ENCODE measurements at places on chromosomes 3 and 15. TPM values are rescaled to one million over a fixed set of nuclear protein-coding genes. Genes with fewer than 3 reads are reported as not detected.

Gene SCN11A
- total RNA-seq = 0.27 TPM

DNA sequence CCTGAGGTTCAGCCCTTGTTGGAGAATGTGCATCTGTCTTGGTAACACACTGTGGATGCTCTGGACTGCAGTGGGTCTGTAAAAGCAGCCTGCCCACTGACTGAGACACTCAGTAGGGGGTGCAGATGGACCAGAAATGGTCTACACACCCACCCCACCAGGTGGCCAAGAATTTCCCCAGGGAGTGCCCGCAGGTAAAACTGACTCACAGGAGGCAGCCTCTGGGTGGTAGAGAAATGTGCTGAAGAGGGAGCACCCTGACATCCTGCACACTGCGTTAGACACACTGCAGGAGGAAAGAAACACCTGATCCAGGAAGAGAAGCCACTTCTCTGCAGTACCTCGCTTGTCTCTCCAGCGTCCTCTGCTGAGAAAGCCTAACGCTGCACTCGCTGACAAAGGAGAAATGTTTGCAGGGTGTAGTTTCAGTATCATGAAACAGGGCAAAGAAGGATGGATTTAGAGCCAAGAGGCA lies 109.5 kb upstream of the ABHD17C start:
- DNase-seq = peak; percentile 28

DNA sequence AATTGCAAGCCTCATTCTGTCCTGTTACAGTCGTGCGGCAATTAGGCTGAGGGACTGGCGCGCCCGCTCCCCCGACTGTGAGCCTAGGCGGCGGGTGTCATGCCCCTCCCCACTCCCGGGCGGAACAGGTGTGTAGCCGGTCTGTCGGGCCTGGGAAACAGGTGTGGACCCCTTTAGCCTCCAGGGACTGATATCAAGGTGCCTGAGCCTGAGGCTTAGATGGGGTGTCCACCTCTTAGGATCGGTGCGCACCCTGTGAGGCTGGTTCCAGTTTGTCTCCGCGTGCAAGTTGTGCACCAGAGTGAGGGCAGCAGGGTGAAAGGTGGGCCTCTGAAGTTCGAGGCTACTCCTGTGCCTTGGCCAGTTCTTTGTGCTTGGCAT lies 686 bp downstream of the VPS8 start:
- peak; percentile 28 for DNase-seq

DNA sequence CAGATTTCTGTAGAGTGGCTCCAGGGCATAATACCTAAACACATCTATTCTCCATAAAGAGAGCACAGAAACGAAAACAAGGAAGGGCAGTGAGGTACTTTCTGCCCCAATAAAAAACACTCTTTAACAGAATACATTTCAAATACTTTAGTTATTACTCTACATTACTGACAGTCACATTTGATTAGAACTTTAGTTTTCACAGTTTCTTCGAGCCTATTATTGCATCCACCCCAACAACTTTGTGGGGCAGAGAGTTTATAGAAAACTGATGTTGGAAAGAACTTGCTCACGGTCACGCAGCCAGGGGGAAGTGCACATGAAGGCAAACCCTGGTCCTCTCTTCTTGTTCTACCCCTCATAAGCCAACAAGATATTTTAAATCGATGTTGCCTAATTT lies 9.0 kb downstream of the VPS39 start:
- no peak for DNase-seq

DNA sequence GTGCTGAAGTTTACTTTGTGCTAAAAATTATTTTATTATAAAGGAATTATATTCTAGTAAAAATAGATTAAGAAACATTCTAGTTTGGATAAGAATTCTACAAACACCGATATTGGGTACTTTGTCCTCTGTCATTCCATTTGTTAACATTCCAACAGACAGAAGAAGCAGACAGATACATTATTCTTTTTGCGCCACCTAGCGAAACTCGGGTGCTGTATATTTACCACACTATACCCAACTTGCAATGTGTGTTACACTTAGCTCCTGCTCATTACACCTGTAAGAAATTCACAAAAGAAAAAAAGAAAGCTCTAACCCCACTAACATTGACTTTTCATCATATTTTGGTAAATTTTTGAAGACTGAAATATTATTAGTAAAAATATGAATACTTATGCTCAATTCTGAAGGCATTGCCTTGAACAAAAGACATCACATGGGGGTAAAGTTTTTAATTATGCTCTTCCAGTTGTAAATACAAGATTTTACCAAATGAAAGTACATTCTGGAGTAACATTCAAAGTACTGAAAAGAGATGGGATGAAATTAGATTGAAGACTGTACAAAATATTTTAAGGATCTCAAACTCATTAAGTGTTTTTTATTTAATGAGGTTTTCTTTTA lies 136.5 kb upstream of the MLF1 start:
- DNase-seq = peak; percentile 53

DNA sequence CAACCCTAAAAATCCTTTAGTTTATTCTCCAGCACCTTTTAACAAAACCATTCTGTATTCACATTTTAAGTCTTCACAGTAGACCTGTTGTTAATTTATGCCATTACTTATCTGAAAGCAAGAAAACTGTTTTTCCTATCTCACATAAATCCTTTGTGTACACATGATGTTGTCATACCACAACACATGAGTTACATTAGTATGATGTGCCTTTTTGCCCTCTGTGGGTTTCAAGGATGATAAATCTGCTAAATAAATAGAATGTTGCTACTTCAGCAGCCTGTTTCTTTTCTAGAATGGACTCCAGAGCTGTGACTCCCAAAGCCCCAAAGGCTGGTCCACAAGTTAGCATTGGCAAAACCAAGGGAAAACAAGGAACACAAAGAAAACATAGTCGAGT lies 151.6 kb downstream of the SERPINI1 start:
- no peak for DNase-seq

- peak; percentile 23 for DNase-seq
These were observed 191.6 kb downstream of the SV2B start for GRCh38 chr15:91291673-91292072.

Measured in WTC11 (cell line).